ENCODE measurements at places on chromosomes 3 and 15. TPM values are rescaled to one million over a fixed set of nuclear protein-coding genes. Genes with fewer than 3 reads are reported as not detected.

Gene WDR76
- total RNA-seq: 11.0 TPM

Gene RCN2
- 60.4 TPM for total RNA-seq

Gene ZPLD1
- total RNA-seq: not detected

Gene PDZRN3
- total RNA-seq: 0.19 TPM

Gene POLR2H
- total RNA-seq: 97.8 TPM

Gene DLL4
- 116 TPM for total RNA-seq

Measured in bladder microvascular endothelial cell (primary cell).